Fibroblast of skin of right quadriceps (primary cell): ENCODE measurements at places on chromosomes 4 and X.

GRCh38 chr4:165345666-165346417 lies 18.4 kb downstream of the MSMO1 start:
- no peak for DNase-seq

DNA sequence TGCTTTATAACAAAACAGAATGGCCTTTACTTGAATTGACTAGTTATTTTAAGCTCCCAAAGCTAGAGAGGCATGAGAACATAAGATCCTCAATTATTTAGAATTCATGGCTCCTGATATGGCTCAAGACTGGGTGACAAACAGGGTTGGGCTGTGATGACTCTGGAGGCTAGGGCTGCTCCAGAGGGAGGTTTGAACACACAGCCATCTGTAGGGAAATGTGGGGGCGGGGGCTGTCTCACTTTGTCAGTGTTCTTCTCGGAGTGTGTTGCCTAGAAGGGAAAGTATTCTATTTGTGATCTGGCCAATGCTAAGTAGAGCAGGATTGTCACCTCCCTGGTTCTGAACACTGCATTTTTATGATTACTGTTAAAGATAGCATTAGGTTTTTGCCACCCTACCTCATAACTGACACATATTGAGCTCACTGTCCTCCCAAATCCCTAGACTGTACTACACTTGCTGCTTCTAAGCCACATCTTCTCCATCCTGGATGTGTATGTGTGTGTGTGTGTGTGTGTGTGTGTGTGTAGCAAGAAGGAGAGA lies 45.9 kb downstream of the VSIG4 start:
- no peak for DNase-seq

DNA sequence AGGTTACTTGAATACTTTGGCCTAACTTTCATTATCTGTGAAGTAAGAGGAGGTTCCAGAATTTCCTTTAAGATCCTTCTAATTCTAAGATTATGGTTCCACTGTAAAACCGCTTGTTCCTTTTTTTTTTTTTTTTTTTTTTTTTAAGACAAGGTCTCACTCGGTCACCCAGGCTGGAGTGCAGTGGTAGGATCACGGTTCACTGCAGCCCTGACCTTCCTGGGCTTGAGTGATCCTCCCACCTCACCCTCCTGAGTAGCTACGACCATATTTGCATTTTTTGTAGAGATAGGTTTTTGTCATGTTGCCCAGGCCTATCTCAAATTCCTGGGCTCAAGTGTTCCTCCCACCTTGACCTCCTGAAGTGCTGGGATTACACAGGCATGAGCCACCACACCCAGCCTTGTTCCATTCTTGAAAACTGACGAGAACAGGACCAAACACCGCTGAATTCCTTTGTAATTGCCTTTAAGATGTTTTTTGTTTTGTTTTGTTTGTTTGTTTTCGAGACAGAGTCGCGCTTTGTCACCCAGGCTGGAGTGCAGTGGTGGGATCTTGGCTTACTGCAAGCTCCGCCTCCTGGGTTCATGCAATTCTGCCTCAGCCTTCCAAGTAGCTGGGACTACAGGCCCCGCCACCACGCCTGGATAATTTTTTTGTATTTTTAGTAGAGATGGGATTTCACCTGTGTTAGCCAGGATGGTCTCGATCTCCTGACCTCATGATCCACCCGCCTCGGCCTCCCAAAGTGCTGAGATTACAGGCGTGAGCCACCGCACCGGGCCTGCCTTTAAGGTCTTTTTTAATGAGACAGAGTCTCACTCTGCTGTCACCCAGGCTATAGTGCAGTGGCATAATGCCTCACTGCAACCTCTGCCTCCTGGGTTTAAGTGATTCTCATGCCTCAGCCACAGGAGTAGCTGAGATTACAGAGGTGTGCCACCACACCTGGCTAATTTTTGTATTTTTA lies 6.8 kb downstream of the PDS5A start:
- no peak for DNase-seq

DNA sequence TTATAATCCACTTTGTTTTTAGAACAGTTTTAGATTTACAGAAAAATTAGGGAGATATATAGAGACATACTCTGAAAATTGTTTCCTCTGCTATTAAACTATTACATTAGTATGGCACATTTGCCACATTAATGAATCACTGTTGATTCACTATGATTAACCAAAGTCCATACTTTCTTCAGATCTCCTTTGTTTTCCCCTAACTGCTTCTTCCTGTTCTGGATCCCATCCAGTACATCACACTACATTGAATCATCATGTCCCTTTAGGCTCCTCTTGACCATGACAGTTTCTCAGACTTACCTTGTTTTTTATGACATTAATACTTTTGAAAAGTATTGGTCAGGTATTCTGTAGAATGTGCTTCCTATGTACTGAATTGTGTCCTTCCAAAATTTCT lies 109.2 kb upstream of the EDNRA start:
- peak; percentile 69 for DNase-seq

- no peak for DNase-seq
Observed at GRCh38 chr4:47088298-47088697, 56.9 kb downstream of the GABRB1 start.

DNA sequence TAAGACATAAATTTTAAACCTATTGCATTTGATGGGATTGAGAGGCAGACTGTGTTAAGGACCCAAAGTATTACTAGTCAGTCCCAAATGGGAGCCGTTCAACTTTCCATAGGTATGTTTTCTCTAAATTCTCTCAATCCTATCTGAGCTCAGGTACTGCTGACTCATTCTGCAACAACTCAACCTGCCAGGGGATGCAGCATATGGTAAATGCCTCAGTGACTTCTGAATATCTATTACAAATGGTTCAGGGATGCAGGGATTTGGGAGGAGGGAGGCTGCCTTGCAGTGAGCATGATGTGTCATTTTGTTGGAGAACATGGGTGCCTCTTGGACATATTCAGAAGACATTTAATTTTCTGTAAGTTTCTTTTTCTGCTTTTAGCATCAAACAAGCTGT lies 97.3 kb downstream of the HDAC8 start:
- DNase-seq: no peak

- DNase-seq: no peak
Observed at GRCh38 chr4:3239998-3240920, 8.7 kb upstream of the MSANTD1 start.

- peak; percentile 23 for DNase-seq
Observed at GRCh38 chr4:39169426-39169825, 12.9 kb upstream of the WDR19 start.

DNA sequence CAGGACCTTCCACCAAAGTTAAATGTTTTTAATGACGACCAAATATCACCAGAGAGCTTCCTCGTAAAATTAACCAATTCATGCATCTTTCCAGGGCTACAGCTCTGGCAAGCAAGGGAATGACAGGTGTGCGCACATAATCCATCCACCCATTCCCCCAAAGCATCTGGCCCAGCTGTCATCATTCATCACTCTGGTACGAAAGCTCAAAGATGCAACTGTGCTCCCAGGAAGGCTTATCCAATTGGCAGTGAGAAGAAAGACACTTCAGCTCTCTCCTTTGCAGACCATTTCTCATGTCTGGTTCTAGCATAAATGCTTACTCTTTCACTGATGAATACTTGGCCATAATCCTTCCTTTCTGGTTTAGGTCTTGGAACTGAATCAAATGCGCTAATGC lies 139.2 kb downstream of the NSUN7 start:
- DNase-seq: no peak

DNA sequence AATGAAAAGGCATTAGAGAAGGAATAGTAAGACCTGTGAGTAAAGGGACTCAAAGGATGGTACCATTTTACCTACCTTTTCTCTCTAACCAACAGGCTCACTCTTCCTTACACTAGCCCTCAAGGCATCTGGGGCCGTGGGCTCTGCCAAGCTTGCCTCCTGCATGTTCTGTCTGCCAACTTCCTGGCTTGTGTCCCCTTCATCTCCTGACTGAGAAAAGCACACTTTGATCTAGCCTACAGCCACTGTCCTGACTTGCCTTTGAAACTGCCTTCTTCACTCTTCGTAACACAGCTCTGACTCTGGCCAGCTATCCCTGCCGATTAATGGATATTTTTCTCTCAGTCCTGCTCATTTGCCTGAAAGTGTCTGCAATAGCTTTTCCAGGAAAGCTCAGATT lies 76.5 kb downstream of the RASGEF1B start:
- DNase-seq: no peak

DNA sequence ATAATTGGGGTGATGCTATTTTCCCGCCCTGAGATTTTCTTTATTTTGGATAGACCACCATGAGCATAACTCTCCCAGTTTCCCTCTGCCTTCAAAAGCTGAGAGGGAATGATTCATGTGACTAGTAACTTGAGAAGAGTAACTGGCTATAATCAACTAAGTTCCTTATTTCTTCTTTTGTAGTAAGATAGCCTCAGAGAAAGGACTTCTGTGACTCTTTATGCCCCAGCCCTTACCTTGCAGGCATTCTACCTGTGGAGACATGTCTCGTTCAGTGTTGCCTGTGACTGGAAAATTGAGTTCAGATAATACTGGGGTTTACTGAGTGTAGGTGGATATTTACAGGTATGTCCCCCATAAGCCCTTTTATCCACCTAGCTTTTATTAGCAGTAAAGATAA lies 715.4 kb upstream of the HS3ST1 start:
- no peak for DNase-seq

- peak; percentile 6 for DNase-seq
Observed at GRCh38 chrX:133005042-133005441, 46.6 kb upstream of the HS6ST2 start.

DNA sequence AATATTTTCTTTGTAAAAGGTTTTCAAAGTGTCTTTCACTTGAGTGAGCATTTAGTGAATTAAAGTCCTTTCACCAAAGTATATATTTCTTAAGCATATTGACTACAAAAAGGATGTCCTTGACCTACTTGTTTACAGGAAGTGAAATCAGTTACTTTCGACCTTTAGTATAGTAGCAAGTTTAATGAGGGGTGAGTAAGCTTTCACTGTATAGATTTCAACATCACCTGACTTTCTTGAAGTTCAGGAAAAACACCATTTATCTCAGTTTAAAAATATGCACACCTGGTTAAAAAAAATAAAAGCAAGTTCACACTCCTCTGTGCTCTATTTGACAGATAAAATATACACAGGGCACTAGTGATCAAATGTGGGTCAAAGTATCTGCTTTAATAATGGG lies 88.1 kb downstream of the CCSER1 start:
- DNase-seq: no peak

DNA sequence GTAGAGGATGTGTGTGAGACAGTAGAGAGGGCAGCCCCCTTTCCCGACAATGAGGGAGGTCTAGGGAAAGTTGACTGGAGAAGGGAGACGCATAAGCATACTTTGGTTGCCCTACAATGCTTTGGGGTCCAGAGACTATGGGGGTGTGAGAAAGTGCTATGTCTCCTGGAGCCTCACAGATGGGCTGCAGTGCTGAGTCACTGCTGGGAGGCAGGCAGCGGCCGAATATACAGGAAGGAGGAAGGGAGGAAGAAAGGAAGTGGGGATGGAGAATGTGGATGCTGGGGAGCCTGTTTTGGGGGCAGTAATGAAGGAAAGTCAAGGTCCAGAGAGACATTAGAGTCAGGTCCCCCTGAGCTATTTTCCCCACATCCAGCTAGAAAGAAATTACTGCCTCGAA lies 12.7 kb downstream of the DRP2 start:
- DNase-seq: peak; percentile 15

GRCh38 chr4:98573791-98574190 lies 84.6 kb downstream of the TSPAN5 start:
- no peak for DNase-seq

GRCh38 chrX:683576-683975 lies 53.0 kb downstream of the SHOX start:
- DNase-seq: no peak

DNA sequence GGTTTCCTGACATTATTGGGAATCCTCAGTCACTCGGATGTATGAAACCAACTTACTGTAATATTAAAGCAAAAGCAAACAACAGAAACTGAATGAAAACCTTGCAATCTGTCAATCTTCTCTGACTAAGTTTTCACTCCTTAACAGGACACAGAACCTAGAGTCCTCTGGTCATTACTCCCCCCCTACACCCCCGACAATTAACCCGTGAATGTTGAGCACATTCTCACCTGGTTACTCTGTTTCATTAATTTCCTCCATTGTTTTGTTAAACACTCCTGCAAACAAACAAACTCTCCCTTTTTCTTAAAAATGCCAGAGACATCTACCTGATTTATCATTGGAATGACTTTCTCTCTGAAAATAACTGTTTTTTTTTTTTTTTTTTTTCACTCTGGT lies 469.0 kb upstream of the PRKX start:
- DNase-seq: no peak

DNA sequence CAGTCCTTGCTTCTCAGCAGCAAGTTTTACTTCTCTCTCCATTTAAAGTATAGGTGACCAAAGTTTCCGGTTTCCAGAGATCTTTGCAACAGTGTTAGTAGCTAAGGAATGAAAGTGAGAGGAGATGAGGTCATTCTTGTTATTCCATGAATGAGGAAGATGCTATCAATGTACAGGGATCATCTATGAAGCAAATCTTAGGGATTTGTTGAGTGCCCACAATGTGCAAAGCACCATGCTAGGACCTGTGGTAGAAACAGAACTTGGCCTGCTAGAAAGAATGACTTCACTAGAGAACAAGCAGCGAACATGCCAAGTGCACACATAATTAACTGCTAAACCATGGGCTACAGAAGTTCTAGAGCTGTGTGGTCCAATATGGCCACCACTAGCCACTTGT lies 112.5 kb downstream of the MID1 start:
- DNase-seq: peak; percentile 11

DNA sequence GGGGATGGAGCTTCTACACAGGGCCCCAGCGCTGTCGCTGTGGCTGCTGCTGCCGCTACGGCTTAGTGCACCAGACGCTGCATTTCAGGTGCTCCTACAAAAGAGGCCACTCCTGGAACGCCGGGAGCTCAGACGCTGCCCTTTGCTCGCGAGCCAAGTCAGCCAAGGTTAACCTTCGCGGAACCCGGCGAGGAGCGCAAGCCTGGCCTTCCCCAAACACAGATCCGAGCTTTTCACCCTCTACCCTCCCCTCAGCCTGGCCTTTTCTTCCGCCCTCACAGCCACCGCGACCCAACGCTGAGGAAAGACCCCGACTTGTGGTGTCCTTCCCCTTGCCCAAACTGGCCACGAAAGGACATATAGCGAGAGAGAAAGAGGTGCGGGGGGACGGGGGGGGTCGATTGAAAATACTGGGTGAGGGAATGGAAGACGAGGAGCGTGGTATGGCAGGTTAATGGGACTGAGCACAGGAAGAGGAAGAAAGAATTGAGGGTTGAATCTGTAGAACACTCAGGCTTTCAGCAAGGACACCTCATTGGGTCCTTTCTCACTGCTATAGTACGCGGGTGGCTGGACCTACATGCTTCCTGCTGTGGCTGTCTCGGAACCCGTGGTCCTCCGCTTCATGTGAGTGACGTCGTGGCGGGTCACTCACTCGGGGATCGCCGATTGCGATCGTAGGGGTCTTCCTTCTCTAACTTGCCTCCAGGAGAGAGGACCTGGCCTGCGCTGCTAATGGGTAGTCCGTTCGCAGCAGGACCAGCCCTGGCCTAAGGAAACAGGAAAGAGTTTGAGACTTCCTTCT lies at the start of the genes AIMP1 and TBCK:
AIMP1 (plus strand) TSS at position 583 of the 805 bp plus-strand sequence. CDS start 8,460 bp downstream, outside the sequence.
TBCK (minus strand) TSS at position 242 of the 805 bp plus-strand sequence. CDS start 7,249 bp downstream, outside the sequence.
- peak; percentile 92 for DNase-seq

DNA sequence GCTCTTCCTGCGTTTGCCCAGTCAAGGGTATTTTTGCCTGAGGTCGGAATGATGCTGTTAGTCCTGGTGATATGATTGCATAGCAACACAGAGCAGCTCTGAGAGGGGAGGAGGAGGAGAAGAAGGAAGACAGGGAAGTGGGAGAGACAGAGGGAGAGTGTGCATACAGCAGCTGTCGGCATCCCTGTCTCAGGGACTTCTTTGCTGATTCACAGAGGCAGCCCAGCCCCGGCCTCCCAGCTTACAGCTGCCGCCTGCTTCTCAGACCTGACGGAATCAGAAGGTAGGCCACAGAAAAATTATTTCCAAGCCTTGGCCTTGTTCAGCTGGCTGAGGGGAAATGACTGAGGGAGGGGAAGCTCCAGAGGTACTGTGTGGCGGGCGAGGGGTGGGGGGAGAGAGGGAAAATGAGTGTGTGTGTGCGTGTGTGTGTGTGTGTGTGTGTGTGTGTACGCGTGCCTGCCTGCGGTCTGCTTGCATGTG lies 319 bp downstream of the DRP2 start:
- DNase-seq: peak; percentile 65
